ENCODE measurements at places on chromosomes 11 and 22.

DNA sequence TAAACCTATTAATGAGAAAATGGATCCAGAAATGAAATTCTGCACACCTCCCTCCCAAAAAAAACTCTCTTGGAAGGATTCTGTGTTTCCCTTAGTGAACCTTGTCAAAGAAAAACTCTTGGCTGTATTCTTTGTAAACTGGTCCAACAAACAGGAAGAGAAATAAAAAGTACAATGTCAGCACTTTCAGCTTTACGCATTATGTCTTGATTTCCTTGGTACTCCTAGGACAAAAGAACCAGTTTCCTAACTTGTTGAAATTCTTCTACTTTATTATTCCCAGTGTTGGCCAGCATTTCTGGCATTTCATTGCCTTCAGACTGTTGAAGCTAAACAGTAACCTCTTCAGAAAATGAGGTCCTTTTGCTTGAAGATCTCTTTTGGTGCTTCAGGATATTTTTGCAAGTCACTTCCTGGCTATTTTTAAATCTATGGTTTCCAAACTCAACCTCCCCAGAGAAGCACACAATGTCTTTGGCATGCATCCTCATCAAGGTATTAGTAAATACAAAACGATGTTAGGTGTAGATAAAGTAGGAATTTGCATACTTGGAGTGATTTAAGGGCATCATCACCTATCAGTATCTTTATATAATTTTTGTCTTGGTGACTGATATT is 342.7 kb downstream of the AASDHPPT start:
- DNase-seq = no peak

DNA sequence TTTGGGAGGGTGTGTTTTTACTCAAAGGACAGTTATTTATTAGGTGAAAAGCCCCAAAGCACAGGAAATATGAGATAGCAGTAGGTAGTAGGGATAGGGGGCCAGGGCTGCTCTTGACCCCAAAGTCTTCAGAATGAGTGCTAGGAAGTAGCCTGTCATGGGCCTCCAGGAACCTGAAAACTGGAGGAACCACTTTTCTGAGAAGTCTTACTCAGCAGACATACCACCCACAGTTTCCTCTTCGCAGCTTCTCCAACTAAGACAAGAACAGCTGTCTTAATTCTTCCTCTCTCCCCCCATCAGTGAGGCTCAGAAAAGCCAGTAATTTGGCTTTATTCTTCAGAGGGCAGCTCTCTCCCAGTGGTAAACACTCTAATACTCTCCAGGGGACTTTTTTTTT is 84.0 kb upstream of the CTSC start:
- no peak for DNase-seq

- DNase-seq = no peak
These were observed 11.8 kb downstream of the IL10RA start for GRCh38 chr11:117997823-117998579.

DNA sequence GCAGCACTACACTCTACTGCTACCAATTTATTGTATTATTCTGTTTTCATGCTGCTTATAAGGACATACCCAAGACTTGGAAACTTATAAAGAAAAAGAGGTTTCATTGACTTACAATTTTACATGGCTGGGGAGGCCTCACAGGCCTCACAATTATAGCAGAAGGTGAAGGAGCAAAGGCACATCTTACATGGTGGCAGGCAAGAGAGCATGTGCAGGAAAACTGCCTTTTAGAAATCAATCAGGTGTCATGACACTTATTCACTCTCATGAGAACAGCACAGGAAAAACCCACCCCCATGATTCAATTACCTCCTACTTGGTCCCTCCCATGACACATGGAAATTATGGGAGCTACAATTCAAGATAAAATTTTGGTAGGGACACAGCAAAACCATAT is 49.6 kb upstream of the GLYAT start:
- DNase-seq = no peak

GRCh38 chr11:96567176-96567575 is 177.4 kb downstream of the JRKL start:
- DNase-seq = no peak

DNA sequence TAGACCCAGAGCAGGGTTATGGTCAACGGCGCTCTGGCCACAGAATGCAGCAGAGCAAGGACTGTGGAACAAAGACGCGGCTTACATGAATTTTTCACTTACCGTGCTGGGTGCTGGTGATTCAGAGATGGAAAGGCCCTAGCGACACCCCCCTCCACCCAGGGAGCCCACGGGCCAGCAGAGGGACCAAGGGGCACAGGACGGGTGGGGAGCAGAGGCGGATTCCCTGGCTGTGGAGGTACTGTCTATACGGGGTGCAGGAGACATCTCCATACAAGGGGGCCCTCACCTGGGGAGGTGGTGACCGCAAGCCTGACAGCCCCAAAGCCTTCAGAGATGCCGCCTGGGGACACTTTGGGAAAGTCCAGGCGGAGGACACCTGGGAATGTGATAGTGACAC is 1.1 kb upstream of the SEPTIN5 start:
- no peak for DNase-seq

DNA sequence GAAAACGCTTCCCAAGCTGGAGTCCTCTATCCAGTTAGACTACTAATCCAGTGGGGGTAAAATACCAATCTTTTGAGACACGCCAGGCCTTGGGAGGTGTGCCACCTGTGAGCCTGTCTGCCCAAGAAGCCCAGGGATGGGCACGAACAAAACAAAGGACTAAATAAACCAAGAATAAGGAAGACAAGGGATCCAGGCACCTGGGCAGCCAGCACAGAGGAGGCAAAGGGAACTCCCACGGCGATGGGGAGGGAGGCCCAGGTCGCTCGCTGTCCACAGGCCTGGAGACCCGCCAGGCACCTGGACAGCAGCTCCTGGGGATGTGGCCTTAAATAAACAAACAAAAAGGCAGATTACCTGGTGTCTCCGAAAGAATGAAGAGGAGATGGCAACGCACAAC is 31.4 kb downstream of the LRFN4 start:
- DNase-seq = no peak

- no peak for DNase-seq
These were observed 132.8 kb downstream of the SOX6 start for GRCh38 chr11:16223558-16223957.

DNA sequence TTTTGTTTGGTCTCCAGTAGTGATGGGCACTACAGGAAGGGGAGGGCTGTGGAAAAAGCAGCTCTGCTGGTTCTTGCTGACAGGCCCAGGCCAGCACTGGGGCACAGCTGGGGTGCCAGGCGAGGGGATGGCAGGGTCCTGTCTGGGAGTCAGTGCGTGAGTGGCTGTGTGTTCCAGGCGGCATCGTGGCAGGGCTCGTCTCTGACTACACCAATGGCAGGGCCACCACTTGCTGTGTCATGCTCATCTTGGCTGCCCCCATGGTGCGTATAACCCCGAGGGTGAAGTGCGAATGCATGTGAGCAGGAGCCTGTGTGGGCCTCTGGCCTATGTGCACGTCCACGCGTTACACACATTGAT is 20.9 kb downstream of the SLC37A2 start:
- no peak for DNase-seq

GRCh38 chr11:122441666-122442035 is 213.9 kb upstream of the UBASH3B start:
- no peak for DNase-seq

DNA sequence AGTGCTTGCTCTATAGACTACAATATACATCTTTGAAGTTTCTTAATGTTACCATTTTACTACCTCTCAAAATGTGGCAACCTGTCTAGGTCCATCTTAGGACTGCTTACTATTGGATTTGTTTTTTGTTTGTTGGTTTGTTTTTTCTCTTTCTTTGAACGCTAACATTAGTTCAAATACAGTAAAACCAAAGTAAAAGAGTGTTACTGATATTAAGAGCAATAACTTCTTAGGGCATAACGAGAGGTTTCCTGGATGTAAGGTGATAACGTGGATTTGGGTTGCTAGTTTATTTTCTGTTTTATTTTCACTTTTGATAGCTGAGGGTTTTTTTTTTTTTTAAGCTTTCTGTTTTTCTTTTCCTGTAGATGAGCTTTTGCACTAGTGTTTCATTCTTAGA is 43.6 kb downstream of the TMEM135 start:
- DNase-seq = no peak

GRCh38 chr11:69287968-69288882 is 5.7 kb upstream of the MYEOV start:
- no peak for DNase-seq

GRCh38 chr11:60777572-60777971 is 7.6 kb upstream of the MS4A10 start:
- DNase-seq = no peak

DNA sequence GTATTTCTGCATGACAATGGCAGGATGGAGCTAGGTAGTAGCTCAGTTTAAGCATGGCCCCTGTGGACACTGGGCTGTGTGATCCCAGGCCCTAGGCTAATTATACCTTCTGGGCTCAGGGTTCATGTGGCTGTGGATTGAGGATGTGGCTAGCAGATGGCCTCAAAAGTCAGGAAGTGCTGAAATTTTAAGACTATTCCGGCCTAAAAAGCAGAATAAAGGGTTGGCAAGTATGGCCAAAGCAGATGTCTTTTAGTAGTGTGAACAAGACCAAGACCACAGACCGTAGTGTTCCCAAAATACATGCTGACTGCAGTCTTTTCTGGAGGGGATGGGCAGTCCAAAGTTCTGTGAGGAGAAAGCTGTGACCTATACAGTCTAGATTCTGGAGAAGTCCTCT is 115.7 kb upstream of the RAG2 start:
- no peak for DNase-seq

DNA sequence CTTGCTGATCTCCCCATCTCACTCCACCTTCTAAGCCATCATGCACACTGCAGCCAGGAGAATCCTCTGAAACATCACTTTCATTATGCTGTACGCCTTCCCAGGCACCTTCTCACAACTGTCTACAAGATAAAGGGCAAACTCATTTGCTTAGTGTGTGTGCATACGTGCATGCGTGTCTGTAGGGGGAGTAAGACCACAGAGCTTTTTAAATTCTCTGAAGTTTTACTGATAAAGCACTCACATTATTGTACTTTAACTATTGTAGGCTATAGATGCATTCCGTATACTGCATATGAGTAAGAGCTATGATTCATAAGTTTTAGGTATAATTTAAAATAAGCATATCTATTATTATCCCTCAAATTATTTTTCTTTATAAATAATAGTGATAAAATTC is 15.3 kb upstream of the ANKK1 start:
- no peak for DNase-seq

GRCh38 chr11:115941481-115941993 is 437.3 kb upstream of the CADM1 start:
- DNase-seq = no peak

GRCh38 chr11:93221539-93221938 is 23.7 kb upstream of the SLC36A4 start:
- DNase-seq = no peak

DNA sequence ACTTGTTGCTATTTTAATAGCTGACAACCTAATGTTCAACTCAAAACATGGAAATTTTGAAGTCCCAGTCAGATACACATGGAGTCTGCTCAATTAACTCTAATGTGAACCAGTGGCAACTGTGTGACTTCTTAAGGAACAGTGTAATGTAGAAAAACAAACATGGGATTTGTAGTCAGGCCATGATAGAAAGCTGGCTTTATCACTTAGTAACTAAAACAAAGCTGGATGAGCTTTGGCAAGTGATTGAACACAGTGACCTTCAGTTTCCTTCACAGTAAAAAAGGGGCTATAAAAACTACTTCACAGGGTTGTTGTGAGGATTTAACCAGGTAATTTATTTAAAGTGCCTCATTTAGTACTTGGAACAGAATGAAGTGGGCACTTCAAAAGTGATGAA is 62.6 kb downstream of the PRCP start:
- no peak for DNase-seq

GRCh38 chr22:39621826-39622225 is 51.3 kb downstream of the CACNA1I start:
- DNase-seq = no peak

GRCh38 chr11:6642957-6643356 is 12.7 kb downstream of the DCHS1 start:
- no peak for DNase-seq

DNA sequence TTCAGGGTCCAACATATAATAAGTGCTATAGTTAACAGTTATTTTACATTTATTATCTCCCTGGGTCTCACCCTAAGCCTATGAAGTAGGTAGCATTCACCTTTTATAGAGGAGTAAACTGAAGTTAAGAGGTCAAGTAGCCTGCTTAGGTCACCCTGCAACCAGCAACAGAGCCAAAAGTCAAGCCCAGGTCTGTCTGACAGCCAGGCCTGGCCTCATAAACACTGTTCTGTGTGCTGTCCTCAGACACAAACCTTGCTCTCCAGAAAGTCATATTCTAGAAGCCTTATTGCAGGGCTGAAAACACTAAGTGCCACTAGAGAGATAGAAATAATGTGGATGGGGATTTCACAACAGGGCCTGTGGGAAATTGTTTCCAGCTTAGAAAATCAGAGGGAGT is 59.3 kb downstream of the BDNF start:
- no peak for DNase-seq

GRCh38 chr22:49290711-49291110 is 537.0 kb downstream of the BRD1 start:
- no peak for DNase-seq

DNA sequence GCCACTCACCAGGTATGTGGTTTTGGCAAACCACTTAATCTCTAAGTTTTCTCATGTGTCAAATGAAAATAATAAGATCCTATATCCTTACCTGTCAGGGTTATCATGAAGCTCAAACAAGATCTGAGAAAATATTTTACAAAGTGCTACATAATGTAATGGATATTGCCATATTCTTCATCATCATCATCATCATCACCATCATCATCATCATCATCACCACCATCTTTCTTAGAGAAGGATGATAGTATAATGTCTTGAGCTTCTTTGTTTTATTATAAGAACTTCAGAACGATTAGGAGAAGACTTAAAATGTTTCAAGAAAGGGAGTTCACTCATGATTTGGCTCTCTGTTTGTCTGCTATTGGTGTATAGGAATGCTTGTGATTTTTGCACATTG is 72.5 kb upstream of the UCP3 start:
- DNase-seq = no peak

DNA sequence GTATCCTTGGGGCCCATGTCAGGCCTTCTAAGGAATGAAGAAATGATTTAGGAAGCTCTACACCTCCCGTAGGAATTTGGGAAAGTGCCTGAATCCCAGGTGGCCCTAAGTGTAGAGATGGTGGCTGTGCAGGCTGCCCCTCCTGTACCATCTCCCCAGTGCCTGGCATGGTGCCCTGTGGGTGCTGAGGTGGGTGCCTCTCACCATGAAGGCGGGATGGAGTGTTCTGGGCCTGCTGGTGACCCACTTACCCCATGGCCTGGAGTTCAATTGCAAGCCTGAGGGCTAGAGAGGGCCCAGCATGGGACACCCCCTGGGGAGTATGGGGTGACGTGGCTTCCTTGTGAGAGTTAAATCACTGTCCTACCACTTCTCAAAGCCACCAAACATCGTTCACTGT is 19.8 kb downstream of the SAMM50 start:
- DNase-seq = no peak

GRCh38 chr11:12592283-12592682 is 81.9 kb upstream of the TEAD1 start:
- DNase-seq = no peak

Data from activated T-cell treated with anti-CD3 and anti-CD28 coated beads, Interleukin-2, amount 50 U/mL, for 1 hour (primary cell).